Cortex of kidney (tissue), 1 donor: ENCODE measurements at places on chromosomes 1 and 21.

DNA sequence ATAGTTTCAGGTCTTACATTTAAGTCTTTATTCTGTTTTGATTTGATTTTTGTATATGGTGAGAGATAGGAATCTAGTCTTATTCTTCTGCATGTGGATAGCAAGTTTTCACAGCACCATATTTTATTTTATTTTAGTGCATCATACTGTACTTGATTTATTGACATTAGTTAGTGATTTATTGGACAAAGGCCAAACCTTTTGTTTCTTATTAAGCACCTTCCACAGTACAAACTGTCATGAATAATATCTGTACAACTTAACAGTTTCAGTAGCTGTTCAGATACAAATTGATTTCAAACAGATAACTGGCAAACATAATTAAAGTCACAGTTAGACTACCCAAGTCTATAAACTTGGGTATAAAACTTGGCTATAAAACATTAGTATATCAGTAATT is 15.8 kb downstream of the CD1D start:
- no peak for DNase-seq

GRCh38 chr1:224739303-224739996 is 123.3 kb downstream of the CNIH3 start:
- DNase-seq: no peak

GRCh38 chr21:25515484-25516405 is 91.5 kb downstream of the MRPL39 start:
- DNase-seq: no peak

DNA sequence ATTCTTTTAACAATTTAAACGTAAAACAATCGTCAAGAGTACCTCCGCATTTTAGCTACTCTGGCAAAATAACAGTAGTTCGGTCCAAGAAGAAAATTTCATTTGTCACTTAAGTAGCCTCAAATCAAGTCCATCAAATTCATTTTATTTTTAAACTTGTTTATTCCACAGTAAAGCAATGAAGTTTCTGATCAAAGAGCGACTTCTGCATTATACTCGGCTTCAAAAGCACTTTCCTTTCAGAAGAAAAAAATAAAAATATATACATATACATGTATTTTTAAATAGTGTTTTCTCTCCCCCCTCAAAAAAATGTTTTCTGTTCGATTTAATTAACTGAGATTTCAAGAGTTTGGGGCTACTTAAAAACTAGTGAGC is 115.0 kb downstream of the RERE start:
- no peak for DNase-seq

- no peak for DNase-seq
Measured at GRCh38 chr21:33238146-33238545, 8.4 kb downstream of the IFNAR2 start.

GRCh38 chr1:192190066-192190465 is 31.8 kb downstream of the RGS18 start:
- no peak for DNase-seq

GRCh38 chr1:75083848-75084514 is 50.2 kb upstream of the LHX8 start:
- no peak for DNase-seq
